ENCODE measurements at places on chromosomes 12 and 14.

DNA sequence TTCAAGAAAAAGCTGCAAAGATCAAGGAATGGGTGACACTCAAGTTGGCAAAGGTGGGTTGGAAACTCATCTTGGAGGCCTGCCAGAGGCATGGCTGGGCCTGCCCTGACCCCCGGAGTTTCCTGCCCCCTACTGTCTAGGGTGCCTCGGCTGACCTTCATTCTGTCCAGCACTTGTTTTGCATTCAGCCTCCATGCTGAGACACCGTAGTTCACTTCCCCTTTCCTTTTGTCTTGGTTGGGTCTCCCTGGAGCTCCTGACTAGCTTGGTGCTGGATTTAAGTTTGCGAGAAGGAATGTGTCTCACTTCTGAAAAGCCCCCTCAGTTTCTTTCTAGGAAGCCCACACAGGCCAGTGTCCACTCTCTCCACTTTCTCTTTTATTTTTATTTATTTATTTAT lies 26.5 kb downstream of the PLEKHH1 start:
- DNase-seq, result no peak

- DNase-seq, result no peak
Measured at GRCh38 chr14:34180434-34180833, 229.6 kb upstream of the EGLN3 start.

- DNase-seq, result no peak
Measured at GRCh38 chr12:43281563-43281962, 270.4 kb downstream of the ADAMTS20 start.

GRCh38 chr12:100427078-100427477 lies 46.6 kb upstream of the NR1H4 start:
- no peak for DNase-seq

DNA sequence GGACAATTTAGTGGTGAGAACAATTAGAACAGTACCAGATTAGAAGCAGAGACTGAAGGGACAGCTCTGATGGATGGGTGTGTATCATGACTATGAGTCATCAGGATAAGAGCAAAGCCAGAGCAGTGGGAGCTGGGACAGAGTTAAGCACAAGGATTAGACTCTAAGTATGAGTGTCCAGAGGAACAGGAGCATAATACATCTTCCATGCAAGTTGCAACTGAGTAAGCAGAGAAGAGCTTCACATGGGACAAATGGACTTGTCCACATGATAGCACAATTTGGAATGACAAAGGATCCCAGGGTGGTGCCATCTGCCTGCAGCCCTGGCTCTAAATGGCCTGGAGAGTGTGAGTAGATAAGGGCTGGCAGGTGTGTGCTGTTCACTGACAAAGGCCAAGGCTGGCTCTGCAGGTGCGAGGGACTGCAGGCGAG lies 226.4 kb upstream of the CAND1 start:
- DNase-seq, result no peak

- no peak for DNase-seq
Measured at GRCh38 chr14:28635387-28635786, 131.2 kb upstream of the FOXG1 start.

GRCh38 chr12:29561664-29562071 lies 64.2 kb upstream of the OVCH1 start:
- no peak for DNase-seq

DNA sequence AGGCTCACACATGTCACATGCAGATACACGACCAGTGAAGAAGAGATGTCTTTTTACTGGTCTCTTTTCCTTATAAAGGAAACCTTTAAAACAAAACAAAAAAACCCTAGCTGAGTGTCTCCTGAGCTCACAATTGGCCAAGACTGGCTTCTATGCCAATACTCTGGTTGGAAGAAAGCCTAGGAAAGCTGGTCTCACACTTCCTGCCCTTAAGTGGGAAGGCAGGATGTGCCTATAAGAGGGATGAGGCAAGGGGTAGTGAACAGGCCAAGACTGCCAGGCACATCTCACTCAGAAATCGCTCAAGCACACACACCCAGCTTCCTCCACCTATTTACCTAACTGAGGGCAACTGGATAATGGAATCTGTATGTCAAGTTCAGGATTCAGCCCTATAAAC lies 50.0 kb downstream of the SOCS2 start:
- DNase-seq, result no peak

DNA sequence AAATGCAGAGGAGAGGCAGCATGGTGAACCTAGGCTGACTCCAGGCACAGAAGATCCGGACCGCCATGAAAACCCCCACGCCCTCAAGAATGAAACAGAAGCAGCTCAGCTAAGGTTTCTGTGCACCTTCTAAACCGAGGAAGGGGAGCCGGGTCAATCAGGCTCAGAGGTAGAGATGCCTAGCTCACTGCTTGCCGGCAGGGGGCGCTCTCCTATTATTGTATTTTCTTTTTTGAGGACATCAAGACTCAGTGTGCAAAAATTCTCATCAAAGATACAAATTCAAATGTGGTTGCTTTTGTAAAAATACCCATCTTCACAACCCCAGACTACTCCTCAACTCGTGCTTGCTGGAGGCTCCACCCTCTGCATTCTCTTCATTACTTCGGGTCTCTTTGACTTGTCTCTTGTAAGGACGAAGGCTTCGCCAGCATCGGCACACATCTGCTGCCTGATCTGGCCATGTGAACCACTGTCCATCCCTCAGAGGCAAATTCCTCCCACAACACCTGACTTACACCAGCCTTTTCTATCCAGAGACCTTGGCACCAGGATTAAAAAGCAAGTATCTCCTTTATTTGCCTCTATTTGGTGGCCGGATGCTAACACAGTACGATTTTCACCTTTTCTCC lies 33.4 kb upstream of the RNASE3 start:
- peak; percentile 77 for DNase-seq

Measured in stimulated activated CD4-positive, alpha-beta T cell treated with anti-CD3 and anti-CD28 coated beads, Interleukin-2, amount 100 ng/mL, for 24 hours (primary cell).